ENCODE measurements at places on chromosomes 5 and 9.

- no peak for DNase-seq
Observed at GRCh38 chr9:128757602-128758001, 14.1 kb downstream of the ZER1 start.

DNA sequence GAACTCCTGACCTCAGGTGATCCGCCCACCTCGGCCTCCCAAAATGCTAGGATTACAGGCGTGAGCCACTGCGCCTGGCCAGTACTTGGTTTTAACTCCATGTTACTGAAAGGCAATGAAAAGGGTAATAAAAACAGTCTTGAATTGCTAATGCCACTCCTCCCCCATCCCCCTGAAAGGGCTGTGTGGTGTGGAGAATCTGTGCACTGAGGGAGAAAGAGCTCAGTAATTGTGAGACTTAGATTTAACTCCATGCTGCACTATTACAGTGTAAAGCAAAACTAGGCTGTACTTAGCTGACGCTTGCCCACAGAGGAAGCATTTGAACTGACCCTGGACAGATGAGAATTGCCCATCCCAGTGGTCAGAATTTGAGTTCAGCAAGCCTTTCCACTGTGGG is 1662.4 kb upstream of the ACO1 start:
- DNase-seq, result no peak

DNA sequence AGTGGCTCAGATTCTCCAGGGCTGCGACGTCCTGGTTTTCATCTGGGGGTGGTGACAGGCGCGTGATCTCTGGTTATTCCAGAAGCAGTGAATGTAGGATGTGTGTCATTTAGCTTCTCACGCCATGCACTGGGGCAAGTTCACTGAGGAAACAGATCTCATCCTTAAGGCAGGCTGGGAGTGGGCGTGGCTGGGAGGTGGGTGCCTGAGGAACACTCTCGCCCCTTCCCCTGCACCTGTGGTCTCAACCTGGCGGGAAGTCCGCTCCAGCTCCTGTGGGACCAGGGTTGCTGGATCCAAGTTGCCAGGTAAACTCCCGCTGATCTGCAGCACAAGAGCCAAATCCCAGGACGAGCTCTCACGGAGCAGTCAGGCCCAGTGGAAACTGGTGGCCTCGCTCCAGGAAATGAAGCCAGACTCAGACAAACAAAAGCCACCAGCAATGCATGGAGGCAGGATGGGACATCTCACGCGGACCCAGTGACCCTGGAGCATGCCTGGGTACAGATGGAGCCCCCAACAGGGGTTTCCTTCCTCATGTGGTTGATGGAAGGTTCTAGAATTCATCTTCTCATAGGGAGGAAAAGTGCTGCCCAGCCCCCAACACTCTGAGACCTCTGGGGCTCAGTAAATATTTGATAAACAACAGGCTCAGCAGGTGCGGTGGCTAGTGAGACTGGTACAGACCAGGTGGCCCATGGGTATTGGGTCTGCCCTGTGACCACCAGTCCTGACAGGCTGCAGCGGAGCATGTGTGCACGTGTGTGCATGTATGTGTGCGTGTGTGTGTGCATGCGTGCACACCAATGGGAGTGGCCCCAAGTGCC is 16.3 kb upstream of the SLC12A7 start:
- DNase-seq, result no peak

DNA sequence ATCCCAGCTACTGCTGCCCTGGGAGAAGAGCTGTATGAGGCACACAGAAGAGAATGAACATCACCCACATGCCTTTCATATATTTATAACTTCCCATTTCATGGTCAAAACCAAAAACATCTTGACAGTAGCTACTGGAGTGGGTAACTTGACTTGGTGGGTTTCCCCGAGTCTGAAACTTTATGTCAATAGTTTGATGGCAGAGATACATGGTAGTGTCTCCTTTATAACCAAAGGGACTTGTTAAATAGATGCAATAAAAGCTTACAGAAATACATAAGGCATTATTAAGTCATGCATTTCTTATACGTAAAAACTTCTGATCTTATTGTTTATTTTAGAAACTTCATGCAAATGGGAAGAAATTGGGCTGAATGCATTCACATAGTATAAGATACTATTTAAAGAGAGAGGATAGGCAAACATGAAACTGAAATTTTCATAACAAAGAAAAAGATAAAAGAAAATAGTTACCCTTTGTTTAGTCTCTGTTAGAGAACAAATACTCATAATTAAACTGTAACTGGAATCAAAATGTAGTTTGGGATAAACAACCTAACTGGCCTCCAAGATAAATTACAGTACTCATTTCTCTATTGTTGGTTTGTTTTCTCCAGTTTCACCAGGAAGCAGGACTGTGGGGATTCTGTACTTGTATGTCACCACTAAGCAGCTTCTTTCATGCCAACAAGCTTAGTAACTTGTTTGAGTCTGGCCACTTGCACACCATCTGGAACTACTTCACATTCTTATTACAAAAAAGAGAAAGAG is 459.3 kb upstream of the MEF2C start:
- no peak for DNase-seq

- DNase-seq, result peak; percentile 55
Observed at GRCh38 chr5:177537389-177538361, 16.7 kb downstream of the FAM193B start.

- no peak for DNase-seq
Observed at GRCh38 chr5:32598260-32598937, 13.0 kb downstream of the SUB1 start.

GRCh38 chr9:135215571-135216161 is 128.2 kb downstream of the OLFM1 start:
- DNase-seq, result no peak

- DNase-seq, result no peak
Observed at GRCh38 chr5:96978812-96979449, 43.1 kb downstream of the LNPEP start.

Measured in uterus (tissue), 4 donors.